GM23248 (cell line): ENCODE measurements at places on chromosomes 4 and X.

DNA sequence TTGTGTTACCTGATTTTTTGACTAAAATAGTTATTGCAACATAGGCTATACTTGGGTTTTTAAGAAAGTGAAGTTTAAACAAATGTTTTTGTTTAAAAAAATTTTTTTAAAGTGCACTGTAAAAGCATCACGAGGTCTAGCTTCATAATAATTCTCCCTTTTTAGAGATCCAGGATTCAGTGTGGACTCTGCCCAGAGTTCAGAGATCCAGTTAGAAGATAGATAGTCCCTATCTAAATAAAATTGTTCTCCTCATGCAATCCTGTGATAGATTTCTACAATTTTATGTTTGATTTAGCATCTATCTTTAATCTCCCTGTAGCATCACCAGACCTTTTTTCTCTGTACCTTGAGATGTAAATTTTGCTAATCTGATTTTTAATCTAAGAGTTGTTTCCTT, 85.5 kb upstream of the HPGD start:
- DNase-seq, result no peak

- peak; percentile 94 for DNase-seq
Observed at GRCh38 chr4:150302553-150302952, 224.3 kb downstream of the DCLK2 start.

- peak; percentile 74 for DNase-seq
Observed at GRCh38 chr4:174697202-174697601, 131.8 kb downstream of the GLRA3 start.

DNA sequence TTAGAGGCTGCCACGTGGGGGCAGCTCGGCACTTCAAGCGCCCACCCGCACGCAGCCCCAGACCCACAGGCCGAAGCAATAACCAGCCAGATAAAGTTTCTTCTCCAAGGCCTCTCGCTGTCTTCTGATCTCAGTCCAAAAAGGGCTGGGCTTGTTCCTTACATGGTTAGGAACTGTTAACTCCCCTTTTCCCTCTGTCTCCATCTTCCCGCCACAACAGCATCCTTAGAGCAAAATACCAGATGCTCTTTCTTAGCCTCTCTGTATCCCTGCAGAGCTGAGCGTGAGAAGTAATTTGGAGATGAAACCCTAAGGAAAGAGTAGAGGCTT, 23.4 kb upstream of the KIAA1210 start:
- no peak for DNase-seq

GRCh38 chr4:8376361-8377102, 64.0 kb downstream of the ACOX3 start:
- no peak for DNase-seq

DNA sequence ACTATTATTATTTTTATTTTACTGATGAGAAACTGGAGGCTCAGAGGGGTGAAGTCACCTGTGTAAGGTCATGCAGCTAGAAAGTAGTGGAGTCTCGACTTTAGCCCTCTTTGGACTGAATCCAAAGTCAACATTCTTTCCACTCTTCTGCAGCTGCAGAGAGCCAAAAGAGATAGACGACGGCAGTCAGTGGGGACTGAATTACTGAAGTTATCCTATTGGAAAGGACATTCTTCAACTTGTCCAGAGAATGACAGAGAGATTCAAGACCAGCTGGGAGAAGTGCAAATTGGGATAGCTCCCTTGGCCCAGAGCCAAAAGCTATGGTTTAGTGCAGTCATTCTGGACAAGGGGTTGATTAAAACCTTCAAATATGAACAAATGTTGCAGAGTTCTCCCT, 42.5 kb downstream of the VGLL1 start:
- no peak for DNase-seq

DNA sequence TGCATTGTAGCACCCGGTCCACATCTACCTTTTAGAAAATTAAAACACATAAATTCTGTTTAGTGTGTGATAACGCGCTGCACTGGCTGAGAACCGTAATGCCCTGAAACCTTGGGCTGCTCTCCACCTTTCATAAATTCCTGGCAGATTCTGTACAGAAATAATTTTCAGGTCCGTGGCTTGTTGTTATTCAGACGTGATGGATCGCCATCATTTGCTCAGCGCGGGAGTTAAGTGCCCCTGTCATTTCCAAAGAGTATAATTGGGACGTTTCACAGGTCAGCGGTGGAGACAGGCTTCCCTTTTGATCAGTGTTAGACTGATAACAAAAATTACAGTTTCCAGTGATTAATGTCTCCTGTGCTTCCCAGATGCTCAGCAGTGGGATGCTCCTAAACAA, 16.5 kb downstream of the UVSSA start:
- no peak for DNase-seq

DNA sequence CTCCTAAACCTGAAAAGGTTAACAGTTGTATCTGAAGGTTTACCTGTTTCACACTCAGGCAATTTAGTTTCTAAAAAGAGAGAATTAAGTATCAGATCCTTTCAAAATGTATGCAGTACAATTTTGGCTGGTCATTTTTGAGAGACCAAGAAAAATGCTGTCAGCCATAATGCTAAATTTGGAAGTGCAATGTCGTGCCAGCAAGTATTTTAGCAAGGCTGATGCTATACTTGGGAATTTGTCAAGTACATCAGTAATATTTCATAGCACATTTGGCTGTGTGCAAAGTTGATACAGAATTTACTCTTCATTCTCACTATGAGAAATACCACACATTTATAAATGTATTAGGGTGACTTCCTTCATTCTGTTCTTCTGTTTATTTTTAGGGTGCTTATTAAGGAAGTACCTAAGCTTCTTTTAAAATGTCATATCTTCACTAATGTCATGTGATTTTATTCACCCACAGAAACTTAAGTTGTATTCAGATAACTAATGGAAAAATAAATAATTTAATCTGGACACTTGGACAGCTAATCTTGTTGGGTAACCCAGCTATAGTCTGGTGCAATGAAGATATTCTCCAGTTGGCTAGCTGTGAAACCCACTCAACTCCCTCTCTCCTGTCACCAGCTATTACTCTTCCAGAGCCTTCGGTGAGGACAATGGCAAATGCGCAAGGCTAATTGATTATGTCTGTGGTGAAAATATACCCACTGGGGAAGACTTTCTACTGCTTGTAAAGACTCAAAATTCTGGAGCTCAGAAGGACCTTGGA, 84.2 kb upstream of the TLL1 start:
- DNase-seq, result no peak
